ENCODE measurements at places on chromosomes 7 and 10.

DNA sequence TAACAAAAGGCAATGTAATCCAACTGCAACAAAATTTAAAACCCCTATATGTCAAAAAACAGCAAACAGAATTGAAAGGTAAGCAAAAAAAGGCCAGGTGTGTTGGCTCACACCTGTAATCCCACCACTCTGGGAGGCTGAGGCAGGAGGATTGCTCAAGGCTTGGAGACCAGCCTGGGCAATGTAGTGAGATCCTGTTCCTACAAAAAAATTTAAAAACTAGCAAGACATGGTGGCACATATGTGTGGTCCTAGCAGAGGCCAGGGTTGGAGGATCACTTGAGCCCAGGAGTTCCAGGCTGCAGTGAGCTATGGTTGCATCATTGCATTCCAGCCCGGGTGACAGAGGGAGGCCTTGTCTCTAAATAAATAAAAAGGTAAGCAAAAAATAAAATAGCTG lies 212.1 kb upstream of the KLF14 start:
- no peak for DNase-seq

DNA sequence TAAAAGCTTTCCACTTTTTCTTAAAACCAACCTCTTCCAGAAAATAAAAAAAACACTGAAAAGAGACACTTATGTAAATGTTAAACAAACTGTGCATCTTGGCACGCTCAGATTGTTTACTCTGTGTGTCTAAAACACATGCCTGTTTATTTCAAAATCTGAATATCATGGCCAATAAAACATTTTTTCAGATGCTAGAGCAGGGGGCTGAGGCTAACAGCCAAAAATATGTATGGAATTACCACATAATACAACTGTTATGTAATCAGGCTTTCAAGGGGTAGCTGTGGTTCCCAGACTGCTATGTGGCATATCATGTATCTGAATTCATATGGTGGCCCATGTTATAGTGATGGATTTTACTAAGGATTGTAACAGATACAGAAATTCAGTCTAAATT lies 130.4 kb downstream of the HIBADH start:
- no peak for DNase-seq

DNA sequence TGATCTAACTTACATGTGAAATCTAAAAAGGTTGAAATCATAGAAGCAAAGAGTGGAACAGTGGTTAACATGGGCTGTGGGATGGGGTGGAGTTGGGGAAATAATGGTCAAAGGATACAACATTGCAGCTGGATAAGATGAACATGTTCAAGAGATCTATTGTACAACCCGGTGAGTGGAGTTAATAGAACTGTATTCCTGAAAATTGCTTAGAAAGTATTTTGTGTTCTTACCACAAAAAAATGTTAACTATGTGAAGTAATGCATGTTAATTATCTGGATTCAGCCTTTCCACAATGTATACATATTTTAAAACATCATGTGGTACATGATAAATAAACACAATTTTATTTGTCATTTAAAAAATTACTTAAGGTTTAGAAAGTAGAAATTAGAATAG lies 271.0 kb upstream of the LRRTM3 start:
- DNase-seq, result no peak

- DNase-seq, result no peak
These were observed 347.8 kb downstream of the KCNMA1 start for GRCh38 chr10:77289790-77290189.

DNA sequence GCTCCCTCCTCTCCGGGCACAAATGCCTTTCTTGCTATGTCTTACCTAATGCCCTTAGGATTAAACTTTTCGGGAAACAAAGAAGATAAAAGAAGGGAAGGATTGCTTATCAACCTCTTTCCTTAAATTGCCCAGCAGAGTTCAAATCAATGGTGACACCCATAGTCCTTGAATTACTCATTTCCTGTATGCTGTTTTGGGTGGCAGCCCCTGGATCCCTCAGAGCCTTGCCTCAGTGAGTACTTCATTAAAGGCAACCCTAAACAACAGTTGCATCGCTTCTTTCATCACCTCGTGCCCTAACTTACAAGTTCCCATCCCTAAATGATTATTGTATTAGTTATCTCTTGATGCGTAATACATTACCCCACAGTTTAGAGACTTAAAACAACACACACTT lies 31.6 kb upstream of the WAPL start:
- no peak for DNase-seq

- no peak for DNase-seq
These were observed 89.0 kb downstream of the PPP1R9A start for GRCh38 chr7:94996369-94996768.

GRCh38 chr10:97828721-97829120 lies 20.9 kb upstream of the GOLGA7B start:
- no peak for DNase-seq

- DNase-seq, result no peak
These were observed 417.9 kb upstream of the CNTNAP2 start for GRCh38 chr7:145698526-145699262.

DNA sequence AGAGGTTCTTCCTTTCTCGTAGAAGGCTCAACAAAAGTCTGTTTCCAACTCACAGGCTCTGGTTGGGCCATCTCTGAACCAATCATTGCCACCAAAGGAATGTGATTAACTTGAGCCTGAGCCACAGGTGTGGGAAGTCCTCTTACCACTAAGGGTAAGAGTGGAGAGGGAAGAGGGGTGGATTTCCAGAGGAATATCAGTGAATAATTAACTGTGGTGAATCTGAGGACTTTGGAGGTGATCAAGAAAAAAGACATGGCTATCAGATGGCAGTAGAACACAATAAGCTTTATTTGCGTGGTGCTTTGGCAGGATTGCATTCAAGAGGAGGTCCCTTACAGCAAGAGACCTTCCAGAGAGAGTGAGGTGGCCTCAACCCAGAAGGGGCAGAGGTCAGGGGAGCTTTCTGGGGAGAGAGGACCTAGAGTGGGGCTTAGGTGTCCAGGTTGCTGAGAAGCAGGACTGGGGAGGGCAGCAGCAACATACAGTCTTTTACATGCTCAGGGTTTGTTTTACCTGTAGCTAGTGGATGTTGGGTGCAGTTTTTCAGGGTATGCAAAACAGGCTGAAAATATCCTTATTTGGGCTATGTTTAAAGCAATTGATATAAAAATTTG lies 61.4 kb downstream of the BBS9 start:
- DNase-seq, result no peak

GRCh38 chr7:151327659-151328058 lies 14.0 kb upstream of the NUB1 start:
- no peak for DNase-seq

- DNase-seq, result no peak
These were observed 43.6 kb upstream of the BAMBI start for GRCh38 chr10:28633750-28634149.

- no peak for DNase-seq
These were observed 24.7 kb downstream of the CREB3L2 start for GRCh38 chr7:137977173-137977572.

DNA sequence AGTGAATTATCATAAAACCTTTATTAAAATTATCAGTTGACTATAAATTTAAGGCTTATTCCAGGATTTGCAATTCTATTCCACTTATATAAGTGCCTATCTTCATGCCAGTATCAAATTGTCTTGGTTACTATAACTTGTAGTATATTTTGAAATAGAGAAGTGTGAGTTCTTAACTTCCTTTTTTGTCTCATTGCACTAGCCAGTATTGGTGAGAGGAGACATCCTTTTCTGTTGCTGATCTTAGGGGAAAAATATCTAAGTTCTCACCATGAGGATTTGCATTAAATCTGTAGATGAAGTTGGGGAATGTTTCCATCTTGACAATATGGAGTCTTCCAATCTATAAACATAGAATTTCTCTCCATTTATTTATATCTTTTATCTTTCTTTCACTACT lies 104.2 kb upstream of the MKI67 start:
- no peak for DNase-seq

DNA sequence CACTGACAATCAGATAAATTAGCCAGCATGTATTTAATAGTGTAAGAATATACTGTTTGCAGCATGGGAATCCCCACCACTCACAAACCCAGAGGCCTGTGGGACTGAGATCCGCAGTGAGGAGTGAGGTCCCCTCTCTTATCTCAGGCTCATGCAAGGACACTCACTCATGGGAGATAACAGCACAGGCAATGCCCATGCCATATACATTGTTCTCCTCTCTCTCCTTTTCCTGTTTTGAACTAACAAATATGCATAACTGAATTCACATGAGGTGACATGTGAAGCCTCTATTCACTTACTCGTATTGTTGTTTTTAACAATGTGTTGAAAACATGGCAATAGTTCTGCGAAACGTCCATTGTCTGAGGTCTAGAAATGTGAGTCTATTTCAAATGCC lies 230.5 kb downstream of the ARHGAP21 start:
- DNase-seq, result no peak

GRCh38 chr7:11427686-11428273 lies 404.2 kb downstream of the THSD7A start:
- DNase-seq, result no peak

DNA sequence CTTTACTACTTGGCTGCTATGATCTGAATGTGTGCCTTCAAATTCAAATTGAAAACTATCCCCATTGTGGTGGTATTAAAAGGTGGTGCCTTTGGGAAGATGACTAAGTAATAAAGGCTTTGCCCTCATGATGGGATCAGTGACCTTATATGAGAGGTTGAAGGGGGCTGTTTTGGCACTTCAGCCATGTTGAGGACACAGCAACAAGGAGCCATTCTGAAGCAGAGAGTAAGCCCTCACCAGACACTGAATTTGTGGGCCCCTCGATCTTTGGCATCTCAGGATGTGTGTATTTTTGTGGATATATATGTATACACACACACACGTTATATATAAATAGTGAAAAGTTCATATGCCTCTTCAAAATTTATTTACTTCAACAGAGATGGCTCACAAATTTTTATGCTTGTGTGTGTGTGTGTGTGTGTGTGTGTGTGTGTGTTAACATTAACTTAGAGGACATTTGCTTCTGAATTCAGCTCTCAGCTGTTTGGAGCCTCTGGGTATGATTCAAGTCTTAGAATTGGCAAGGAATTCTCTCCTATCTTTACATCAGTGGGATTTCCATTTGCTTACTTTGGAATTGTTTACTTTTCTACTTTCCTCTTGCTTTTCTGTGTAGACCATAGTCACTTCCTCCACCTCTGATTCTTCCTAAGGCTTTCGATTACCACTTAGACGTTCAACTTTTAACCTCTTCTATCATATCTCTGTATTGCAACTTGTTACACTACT lies 66.6 kb downstream of the MAGI2 start:
- no peak for DNase-seq
